NCI-H1417 treated with DMSO at 0.1 percent for 48 hours (cell line): ENCODE measurements at places on chromosomes 5 and 9.

GRCh38 chr9:109769250-109769649, 10.7 kb upstream of the PALM2AKAP2 start:
- DNase-seq: no peak

DNA sequence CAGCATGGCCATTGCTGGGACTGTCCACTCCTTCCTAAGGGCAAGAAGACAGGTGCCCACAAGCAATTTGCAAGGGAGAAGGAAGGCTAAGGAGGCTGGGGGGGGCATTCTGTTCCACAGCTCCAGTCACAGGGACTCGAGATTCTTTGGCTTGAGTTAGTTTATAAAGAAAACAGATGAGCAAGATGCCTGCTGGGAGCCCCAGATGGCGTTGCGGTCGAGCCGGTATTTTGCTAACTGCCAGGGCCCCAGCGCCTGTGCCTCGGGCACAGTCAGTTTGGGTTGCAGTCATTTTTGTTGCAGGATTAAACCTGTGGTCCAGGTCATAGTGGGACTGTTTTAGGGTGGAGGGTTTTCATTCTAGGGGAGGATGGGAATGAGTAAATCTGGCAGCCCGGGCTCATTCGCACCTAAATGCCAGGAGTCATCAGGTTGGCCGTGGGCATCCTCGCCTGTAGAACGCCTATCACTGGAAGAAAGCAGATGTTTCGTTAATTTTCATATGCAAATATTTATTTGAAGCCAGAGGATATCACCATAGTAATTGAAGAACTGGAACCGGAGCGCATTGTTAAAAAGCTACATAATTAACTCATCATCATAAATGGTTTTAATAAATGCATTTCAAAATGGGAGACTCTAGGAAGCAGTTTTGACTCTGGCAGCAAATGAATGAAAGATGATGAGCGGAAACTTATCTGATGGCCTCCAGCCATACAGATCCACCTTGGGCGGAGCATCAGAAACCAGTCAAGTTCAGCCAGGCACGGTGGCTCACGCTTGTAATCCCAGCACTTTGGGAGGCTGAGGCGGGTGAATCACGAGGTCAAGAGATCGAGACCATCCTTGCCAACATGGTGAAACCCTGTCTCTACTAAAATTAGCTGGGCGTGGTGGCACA, 87.1 kb upstream of the FCN2 start:
- DNase-seq: no peak

GRCh38 chr9:113803811-113804589, 72.1 kb upstream of the ZNF618 start:
- no peak for DNase-seq

GRCh38 chr9:74284581-74285450, 212.3 kb upstream of the RORB start:
- DNase-seq: no peak

GRCh38 chr9:125521462-125522327, 185.3 kb downstream of the MAPKAP1 start:
- DNase-seq: no peak

GRCh38 chr5:143664623-143665022, 147.3 kb upstream of the HMHB1 start:
- DNase-seq: no peak
